ENCODE measurements at places on chromosomes 16 and 17.

DNA sequence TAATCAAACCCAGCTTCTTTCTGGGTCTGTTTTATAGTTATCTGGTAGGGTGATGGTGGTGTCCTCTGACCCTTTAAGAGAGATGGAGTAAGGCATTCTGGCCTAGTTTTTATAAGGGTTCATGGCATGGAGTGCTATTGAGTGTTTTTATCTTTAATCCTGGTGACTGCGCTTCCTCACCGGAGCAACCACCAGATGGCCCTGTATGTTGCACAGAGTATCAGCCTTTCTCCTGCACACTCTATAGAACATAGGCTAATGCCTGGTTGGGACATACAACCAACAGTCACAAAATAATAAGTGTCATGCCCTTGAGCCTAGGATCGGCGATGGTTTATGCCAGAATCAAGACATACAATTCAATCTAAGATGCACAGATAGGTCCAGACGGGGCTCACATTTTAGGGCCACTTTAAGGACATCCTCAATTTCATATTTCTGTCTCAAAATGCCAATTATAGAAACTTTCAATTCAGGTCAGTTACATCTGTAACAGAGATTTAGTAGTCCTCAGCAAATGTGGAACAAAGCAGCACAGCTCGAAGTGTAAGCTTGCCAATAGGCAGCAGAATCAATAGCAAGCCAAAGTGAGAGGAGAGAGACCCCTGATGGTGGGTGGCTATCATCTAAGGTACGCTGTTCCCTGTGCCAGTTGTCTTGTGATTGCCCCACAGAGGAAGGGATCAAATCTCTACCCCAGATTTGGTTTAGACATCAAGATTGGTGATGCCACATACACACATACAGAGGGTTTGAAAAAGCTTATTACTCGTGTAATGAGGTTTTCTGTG, 37.2 kb upstream of the HOXB9 start:
- no peak overlapping the region for H3K27ac ChIP-seq
- H3K4me3 ChIP-seq, result no peak overlapping the region
- peaks cover 2% of the 10 kb centered on the region for H3K4me1 ChIP-seq
- peaks cover 30% of the 10 kb centered on the region for H3K27me3 ChIP-seq
- H3K36me3 ChIP-seq, result peaks cover 5% of the 10 kb centered on the region

DNA sequence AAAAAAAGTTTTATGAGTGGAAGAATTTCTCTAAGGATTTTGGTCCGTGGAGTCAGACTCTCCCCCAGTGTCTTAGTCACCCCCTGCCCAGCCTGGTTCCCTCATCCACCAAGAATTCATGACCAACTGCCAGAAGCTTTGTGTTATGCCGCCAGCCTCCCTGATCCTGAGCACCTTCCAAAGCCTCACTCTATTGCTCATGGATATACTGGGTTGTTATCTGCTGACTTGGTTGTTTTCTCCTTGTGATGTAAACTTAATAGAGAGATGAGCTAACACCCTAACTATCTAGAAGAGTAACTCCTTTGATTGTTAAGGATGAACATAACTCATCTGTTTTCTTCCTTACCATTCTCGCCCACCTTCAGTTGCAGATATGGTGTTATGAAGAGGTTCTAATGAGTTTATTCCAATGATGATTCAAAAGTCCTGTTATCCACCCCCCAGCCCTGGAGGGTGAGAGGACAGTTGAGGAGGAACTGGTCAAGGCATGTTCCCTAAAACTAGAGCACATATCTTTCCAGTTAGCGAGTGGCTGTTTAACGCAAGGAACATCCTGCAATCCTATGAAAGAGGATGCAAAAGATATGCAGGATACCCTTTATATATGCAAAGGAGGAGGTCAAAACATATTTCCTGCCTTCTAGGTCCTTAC, 1.5 kb upstream of the PSMD3 start:
- H3K27ac ChIP-seq, result no peak overlapping the region
- H3K36me3 ChIP-seq, result peaks cover 3% of the 10 kb centered on the region
- H3K27me3 ChIP-seq, result peaks cover under 1% of the 10 kb centered on the region
- DNase-seq, result no peak
- peaks cover 17% of the 10 kb centered on the region for H3K4me1 ChIP-seq

DNA sequence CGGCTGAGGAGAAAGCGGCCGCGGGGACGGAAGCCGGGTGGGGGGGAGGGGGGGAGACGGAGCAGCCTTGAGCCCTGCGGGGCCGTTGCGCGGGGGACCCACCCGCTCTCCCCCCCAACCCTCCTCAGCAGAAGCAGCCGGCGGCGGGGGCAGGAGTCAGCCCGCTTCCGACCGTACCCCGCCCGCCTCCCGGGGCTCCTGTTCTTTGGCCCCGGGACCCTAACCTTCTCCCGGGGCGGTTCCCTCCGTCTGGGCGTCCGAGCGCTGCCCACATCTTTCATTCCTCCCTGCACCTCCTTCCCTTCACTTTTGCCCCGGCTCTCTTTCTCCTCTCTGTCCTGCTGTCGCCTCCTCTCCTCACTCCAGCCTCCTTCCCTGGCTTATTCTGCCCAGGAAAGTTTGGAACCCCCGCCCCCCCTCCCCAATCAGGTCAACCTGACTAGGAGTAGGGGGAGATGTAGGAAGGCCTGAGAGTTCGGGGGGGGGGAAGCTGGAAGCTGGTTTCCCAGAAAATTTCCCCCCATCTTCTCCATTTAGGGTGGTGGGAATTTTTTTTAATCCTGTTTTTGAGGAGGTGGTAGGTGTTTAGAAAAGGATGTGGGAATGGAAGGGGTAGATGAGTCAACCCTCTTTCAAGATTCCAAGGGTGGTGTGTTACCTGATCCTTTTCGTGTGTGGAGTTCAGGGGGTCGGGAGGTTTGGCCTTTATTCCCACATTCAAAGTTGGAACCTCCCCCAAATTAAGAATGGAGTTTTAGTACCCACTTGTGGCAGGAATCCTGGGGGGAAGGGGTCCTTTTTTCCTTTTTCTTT, 427 bp upstream of the NLK start:
- peak overlapping the region; percentile 92 for H3K27ac ChIP-seq
- peak overlapping the region; percentile 93 for H3K4me3 ChIP-seq
- no peaks in the 10 kb centered on the region for H3K27me3 ChIP-seq
- H3K4me1 ChIP-seq, result peaks cover 43% of the 10 kb centered on the region

- no peaks in the 10 kb centered on the region for H3K4me1 ChIP-seq
- peaks cover 4% of the 10 kb centered on the region for H3K36me3 ChIP-seq
- no peak overlapping the region for H3K27ac ChIP-seq
- H3K27me3 ChIP-seq, result no peaks in the 10 kb centered on the region
- no peak for DNase-seq
- H3K4me3 ChIP-seq, result no peak overlapping the region
These were observed 24.6 kb downstream of the COG7 start for GRCh38 chr16:23428351-23428750.

DNA sequence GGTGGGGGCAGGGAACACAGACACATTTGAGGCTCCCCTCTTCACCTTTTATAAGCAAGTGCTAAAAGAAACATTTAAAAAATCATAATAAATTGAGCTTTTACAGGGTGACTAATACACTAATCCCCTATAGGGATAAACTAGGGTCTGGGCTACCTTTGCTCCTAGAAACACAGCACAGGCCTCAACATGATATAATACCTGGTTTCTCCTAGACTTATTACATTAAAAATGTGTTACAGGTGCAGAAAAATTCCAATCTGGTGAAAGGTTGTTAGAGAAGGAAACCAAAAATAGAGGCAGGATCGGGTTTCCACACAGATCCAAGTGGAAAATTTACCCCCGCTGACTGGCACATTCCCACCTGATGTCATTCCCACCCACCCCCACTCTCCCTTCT, 124.7 kb upstream of the NOG start:
- H3K4me3 ChIP-seq, result no peak overlapping the region
- DNase-seq, result no peak
- no peaks in the 10 kb centered on the region for H3K4me1 ChIP-seq

DNA sequence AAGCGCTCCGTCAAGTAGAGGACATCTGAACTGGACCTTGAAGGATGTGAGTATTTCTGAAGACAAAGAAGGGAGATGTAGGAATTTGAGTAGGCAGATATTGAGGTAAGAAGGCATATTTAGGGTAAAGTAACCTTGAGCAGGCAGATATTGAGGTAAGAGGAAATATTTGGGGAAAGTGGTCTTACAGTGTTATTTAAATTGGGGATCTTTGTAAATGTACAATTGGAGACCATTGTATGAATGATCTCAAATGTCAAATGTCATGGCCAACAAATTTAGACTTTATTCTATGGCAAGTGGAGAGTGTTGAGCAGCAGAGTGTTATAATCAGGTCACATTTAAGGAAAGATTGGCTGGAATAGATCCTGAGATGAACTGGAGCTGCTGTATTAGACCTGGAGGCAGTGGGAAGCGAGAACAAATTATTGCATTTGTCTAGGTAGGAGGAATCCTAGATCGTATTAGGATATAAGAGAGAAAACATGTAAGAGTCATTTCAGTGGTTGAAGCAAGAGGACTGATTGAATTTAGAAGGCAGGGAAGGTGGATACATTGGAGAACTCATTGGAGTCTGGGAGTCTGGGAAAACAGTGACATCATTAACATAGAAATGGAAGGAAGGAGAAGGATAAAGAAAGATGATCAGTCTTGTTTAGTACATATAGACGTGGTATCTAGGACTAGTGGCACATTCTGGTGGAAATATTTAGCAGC, 165.6 kb downstream of the MAP2K6 start:
- H3K4me1 ChIP-seq, result peaks cover 9% of the 10 kb centered on the region
- H3K36me3 ChIP-seq, result peaks cover 6% of the 10 kb centered on the region
- peak overlapping the region; percentile 15 for H3K4me3 ChIP-seq
- DNase-seq, result no peak

DNA sequence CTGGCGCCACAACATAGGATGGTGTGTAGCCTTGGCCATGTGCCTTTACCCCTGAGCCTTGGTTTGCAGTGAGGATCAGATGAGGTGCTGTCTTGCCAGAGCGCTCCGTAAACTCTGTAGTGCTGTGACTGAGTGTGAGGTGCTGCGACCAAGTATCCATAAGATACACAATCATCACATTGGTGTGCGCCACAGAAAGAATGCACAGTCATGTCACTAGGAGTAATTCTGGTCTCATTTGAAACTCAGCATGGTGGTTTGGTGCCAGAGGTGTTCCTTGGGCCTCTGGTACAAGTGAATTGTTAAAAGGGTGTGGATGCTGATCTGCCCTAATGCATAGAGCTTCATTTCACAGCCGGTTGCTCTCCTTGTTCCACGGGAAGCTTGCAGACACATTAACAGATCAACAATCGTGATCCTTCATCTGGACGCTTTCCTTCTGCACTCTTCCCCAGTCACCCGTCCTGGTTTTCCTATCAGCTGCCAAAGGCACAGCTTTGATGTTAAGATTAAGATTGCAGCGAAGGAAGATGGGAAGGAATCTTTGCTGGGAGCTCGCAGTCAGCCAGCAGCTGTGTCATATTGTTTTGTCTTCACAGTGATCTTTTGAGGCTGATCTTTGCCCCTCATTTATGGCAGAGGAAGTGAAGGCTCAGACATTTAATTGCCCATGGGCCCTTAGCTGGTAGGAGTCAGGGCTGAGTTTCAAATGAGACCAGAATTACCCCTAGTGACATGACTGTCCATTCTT, 79.1 kb downstream of the KSR1 start:
- H3K4me3 ChIP-seq, result no peak overlapping the region
- DNase-seq, result no peak

- H3K27me3 ChIP-seq, result no peaks in the 10 kb centered on the region
- DNase-seq, result peak; percentile 30
- peaks cover 42% of the 10 kb centered on the region for H3K4me1 ChIP-seq
- peak overlapping the region; percentile 89 for H3K27ac ChIP-seq
- peak overlapping the region; percentile 94 for H3K4me3 ChIP-seq
- H3K36me3 ChIP-seq, result no peaks in the 10 kb centered on the region
These were observed 1.1 kb downstream of the VAT1 start for GRCh38 chr17:43020789-43021740.

- H3K4me1 ChIP-seq, result peaks cover 35% of the 10 kb centered on the region
- H3K4me3 ChIP-seq, result peak within 1 kb of the TSS; percentile 96
- H3K36me3 ChIP-seq, result peaks cover 8% of the 10 kb centered on the region
- H3K27me3 ChIP-seq, result no peaks in the 10 kb centered on the region
- H3K27ac ChIP-seq, result peak within 1 kb of the TSS; percentile 96
- peak; percentile 61 for DNase-seq
These were observed at the start of the genes DCTN5 and PALB2 for GRCh38 chr16:23640931-23641765. TSS of gene DCTN5 (plus strand) at chr16:23641466. CDS start at chr16:23641543, 77 bp downstream. TSS of gene PALB2 (minus strand) at chr16:23641310. CDS start at chr16:23641157, 153 bp downstream.

DNA sequence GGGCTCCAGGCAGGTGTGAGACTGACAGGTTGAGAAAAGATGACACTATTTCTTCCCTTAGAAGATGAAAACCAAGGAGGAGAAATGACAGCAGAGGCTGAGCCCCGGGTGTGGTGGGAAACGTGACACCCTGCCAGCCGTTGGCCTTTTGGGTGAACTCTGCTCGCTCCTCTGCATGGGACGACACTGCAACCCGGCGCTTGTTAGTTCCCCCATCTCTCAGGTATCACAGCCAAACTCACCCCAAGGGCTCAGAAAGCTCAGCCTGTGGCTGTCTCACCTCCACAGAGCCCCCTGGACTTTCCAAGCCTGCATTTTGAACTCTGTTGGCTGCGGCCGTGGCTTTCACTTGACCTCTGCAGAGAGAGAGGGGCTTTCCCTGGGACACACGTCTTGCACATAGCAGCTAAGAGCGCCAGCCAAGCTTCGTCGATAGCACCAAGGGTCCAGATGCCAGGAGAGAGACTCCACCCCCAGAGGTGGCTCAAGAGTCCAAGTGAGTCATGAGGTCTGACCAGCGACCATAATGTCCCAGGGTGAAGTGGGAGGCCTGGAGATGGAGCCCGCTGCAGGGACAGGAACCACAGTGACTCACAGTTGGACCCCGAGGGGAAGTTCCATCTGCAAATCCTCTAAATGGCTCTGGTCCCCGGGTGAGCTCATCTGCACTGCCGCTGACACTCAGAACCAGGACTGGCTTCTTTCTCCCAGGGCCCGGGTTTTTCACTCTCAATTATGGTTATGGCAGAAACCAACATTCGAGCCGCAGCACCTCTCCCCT, 301.9 kb downstream of the SOX9 start:
- peaks cover 7% of the 10 kb centered on the region for H3K27me3 ChIP-seq
- peaks cover 25% of the 10 kb centered on the region for H3K4me1 ChIP-seq
- no peak for DNase-seq
- no peaks in the 10 kb centered on the region for H3K36me3 ChIP-seq

- DNase-seq, result peak; percentile 47
- H3K27me3 ChIP-seq, result no peaks in the 10 kb centered on the region
- peak overlapping the region; percentile 93 for H3K27ac ChIP-seq
- peaks cover 63% of the 10 kb centered on the region for H3K4me1 ChIP-seq
- H3K4me3 ChIP-seq, result peak overlapping the region; percentile 70
These were observed 103.0 kb downstream of the RAB11FIP4 start for GRCh38 chr17:31494259-31495021.

DNA sequence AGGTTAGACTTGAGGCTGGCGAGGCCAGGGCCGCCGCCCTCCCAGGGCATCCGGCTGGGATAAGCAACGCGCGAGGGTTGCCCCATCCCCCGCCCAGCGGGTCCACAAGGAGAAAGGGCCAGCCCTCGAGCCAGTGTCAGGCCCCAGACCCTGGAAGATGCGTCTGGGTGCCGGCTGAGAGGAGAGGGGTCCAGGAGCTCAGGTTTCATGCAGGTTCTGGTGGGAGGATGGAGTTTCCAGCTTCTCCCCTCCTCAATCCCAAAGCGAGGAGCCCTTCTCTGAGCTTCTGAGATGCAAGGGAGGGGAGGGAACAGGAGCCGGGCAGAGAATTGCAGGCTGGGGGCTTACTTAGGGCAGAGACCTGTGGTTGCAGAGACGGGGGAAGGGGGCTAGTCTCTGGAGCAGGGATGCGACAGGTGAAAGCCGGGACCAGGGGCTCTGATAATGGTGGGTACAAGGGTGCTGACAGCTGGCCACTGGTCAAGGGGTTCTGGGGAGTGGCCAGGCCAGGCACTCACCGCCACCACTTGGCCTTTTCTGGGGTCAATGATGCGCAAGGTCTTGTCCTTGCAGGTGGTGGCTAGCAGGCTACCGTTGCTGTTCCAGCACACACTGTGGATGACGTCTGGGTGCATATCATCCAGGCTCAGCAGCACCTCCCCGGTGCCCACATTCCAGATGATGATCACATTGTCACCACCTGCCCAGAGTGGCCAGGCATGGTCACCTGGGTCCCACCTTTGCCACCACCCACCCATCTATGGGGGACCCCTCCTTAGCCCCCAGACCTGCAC, 4.2 kb downstream of the CORO6 start:
- peaks cover 37% of the 10 kb centered on the region for H3K4me1 ChIP-seq
- DNase-seq, result no peak
- no peak overlapping the region for H3K4me3 ChIP-seq
- H3K27me3 ChIP-seq, result no peaks in the 10 kb centered on the region
